ENCODE measurements at places on chromosomes 2 and 18. TPM values are rescaled to one million over a fixed set of nuclear protein-coding genes. Genes with fewer than 3 reads are reported as not detected.

- DNase-seq = no peak
Observed at GRCh38 chr2:100749771-100750542, 70.0 kb upstream of the NPAS2 start.

GRCh38 chr2:64213532-64214275 is 69.5 kb upstream of the PELI1 start:
- DNase-seq = no peak

GRCh38 chr2:186460465-186460864 is 25.6 kb upstream of the ZC3H15 start:
- peak; percentile 35 for DNase-seq

GRCh38 chr2:69300650-69301049 is 86.4 kb downstream of the GFPT1 start:
- peak; percentile 68 for DNase-seq

DNA sequence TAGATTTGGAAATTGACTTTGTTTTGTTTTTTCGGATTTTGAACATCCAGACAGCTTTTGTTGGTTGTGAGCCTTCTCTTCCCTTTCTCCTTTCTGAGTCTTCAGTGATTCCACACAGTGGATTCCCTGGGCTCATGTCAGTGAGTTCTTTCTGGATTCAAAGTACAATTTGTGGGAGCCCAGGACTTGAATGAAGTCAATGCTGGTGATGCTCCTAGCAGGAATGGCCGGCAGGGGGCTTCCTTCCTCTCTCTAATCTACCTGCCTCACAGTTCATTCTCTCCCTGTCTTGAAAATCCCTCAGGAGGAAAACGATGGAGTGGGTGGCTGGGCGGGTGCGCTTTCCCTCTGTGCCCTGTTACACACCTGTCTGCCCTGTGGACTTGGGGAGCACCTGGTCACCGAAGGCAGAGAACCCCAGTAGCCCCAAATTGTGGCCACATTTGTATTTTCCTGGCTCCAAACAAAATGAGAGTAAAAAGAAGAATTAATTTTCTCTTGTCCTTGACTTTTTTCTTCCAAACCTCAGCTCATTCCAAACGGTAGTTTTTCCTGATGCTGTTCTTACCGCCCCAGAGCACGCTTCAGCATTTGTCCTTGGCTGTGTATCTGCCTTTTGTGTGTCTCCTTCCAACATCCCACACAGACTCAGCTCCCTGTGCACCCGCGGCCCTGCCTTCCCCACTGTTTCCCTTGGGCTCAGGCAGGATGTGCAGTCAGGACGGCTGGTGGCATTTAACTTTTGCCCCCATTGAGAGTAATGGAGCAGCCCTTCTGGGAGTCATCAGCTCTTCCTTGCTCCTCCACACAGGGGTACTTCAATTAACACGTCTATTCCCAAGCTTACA is 86.6 kb downstream of the MARCO start:
- DNase-seq = peak; percentile 65

- DNase-seq = no peak
Observed at GRCh38 chr2:169976335-169976851, 149.1 kb downstream of the UBR3 start.

DNA sequence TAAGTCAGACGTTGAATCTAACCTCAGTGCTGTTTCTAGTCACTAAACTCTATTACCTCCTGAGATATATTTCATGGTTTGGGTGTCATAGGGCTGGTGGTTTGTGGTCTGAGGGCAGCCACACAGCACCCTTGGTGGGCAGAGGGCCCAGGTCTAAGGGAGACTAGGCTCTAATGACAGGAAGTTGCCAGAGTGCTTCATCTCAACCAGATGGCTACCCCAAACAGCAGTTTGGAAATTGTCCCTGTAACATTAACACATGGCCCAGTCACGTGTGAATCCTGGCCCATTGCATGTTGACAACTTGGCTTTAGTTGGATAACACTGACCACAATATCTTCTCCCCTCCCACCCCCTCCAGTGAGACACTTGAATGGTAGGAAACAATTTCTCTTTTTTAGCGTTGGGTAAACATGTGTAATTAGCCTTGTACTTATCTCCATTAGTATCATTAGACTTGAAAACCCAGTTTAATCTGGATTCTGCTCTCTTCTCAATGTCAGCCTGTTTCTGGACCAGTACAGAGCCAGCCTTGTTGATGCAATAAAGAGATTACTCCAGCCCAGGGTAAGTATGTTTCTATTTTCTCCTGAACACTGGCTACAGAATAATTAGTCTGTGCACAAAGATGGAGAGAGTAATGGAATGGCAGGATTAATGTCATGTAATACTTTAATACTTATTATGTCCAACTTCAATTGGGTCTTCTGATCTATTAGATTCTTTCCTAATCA is 187.8 kb upstream of the SIX3 start:
- no peak for DNase-seq

GRCh38 chr2:145961846-145962245 is 1441.9 kb upstream of the ZEB2 start:
- DNase-seq = no peak

DNA sequence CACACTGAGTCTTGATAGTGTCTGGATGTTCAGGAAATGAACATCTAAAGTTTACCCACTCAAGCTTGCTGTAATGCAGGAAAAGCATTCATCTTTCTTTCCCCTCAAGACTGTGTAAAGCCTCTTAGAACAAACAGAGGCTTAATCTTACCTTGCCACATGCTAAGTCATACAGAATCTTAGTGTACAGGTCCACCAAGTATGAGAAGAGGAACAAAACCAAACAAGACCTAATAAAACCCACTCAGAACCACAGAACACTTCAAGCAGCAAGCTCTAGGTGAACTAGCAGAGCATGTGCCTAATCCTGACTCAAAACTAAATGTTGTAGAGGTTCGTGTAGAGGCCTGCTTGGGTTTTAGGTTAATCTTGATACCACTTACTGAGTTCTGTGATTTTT is 97.6 kb downstream of the SPTBN1 start:
- no peak for DNase-seq

DNA sequence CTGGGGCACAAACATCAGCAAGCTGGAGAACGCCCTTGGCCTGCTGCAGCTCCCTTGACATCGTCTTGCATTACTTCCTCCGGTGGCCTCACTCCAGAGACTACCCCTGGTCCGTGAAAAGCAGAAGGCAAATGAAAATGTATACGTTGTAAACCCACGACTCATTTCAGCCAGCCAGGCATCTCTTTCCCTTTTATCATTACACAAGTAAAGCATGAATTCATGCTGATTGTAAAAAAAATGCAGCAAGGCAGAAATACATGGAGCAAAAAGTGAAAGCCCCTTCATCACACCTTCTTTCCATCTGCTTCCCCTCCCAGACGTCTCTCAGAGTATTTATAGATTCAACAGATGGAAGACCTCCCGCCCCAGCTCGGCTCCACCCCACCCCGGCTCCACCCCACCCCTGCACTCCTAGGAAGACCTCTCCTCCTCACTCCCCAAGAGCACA is 41.6 kb upstream of the RALBP1 start:
- no peak for DNase-seq

Gene NTSR2
- not detected for total RNA-seq

Gene POTEC
- total RNA-seq = not detected

Gene TSPYL6
- not detected for total RNA-seq

All from MCF 10A (cell line).